ENCODE measurements at places on chromosomes 7 and 10.

GRCh38 chr10:99698504-99699080 is 33.3 kb downstream of the COX15 start:
- no peak for DNase-seq

DNA sequence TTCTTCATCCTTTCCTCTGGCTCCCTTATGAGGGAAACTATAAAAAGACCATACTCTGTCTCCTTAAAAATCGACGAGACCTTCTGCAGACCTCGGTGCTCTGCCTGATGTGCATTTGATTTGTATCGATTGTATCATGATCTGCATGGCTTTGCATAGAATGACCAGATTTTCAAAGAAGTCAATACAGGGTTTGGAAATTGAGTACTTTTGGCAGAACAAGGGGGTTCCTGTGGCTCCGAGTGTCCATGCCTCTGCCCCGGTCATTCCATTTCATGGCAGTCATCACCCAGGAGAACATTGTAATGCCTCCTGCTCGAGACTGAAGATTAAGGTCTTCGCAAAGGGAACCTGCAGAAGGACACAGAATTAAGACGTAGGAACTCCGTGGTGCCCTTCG is 685 bp downstream of the CASP2 start:
- no peak for DNase-seq

DNA sequence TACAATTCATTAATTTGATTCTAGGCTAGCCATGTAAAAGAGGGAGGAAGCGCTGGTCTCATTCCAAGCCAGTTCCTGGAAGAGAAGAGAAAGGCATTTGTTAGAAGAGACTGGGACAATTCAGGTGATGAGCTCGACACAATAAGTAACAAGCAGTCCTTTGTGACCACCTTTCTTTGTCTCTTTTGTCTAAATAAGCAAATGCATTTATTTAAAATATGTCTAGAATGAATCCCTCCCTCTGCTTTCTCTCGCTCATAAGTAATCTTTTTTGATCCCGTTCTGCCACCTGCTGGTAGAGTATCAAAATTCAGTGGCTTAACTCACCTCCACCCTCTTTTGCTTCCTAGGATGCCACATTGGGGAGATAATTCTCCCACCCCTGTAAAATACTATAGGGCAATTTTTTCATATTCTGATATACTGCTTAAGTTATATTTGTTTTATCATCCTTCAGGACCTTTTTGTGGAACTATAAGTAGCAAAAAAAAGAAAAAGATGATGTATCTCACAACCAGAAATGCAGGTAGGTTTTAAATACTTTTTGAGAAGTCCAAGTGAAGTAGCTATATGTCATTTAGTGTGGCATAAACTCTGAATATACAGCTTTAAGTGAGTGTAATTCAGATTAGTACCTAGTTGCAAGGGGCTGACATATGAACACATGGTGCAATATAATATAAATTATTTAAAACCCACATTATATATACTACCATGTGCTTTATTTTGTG is 91.5 kb downstream of the GSDME start:
- DNase-seq, result no peak

GRCh38 chr10:4217653-4218052 is 432.6 kb upstream of the KLF6 start:
- DNase-seq, result no peak

DNA sequence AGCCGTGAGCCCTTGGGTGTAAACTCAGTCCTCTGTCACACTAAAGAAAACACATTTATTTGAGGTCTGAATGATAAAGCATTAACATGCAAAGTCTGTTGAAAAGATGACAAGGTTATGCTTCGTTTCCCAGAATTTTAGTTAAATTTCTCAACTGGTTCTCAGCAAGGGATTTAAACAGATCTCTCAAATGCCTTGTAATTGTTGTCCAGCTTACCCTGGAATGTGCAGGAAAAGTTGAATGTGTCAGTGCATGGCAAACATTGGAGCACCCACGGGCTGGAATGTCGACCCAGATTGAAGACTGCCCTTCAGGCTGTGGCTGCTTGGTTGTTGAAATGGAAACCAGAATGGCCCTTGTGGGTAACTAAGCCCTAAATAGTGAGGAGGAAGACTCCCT is 191.8 kb downstream of the TRIL start:
- DNase-seq, result no peak

DNA sequence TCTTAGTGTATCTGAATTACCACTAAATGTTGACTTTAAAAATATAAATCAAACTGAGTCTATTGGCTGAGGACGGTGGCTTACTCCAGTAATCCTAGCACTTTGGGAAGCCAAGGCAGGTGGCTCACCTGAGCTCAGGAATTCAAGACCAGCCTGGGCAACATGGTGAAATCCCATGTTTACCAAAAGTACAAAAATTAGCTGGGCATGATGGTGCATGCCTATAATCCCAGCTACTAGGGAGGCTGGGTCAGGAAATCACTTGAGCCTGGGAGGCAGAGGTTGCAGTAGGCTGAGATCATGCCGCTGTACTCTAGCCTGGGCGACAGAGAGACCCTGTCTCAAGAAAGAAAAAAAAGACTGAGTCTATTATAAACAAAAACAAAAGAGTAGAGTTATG is 106.5 kb upstream of the RSU1 start:
- DNase-seq, result no peak

- DNase-seq, result no peak
Measured at GRCh38 chr10:111648046-111648445, 535.5 kb downstream of the GPAM start.

DNA sequence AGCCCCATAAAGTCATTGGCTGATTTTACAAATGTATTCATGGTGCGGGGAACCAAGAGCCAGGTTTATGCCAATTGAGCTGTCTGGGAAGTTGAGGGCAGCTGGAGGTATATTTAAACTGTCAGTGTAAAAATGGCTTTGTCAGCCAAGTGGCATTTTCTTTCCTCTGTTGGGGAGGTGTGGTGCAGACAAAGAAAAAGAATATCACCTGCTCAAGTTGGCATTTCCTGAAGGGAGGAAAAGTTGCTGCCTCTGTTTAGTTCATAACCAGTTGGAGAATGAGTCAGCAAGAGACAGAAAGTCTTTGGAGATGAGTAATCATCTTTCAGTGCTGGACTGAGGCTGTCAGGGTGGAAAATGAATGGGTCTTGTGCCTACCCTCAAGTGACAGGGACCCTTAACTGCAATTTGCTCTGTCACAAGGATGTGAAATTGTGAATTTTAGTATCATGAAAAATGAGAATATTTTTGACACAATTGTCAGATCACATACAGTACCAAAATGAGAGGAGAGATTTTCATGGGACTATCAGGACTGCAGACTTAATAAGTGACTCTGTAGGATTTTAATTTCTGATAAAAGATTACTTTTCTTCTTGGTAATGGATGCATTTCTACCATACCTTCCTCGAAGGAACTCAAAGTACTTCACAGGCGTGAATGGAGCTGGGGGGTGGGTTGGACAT is 137.3 kb downstream of the ANLN start:
- DNase-seq, result no peak

DNA sequence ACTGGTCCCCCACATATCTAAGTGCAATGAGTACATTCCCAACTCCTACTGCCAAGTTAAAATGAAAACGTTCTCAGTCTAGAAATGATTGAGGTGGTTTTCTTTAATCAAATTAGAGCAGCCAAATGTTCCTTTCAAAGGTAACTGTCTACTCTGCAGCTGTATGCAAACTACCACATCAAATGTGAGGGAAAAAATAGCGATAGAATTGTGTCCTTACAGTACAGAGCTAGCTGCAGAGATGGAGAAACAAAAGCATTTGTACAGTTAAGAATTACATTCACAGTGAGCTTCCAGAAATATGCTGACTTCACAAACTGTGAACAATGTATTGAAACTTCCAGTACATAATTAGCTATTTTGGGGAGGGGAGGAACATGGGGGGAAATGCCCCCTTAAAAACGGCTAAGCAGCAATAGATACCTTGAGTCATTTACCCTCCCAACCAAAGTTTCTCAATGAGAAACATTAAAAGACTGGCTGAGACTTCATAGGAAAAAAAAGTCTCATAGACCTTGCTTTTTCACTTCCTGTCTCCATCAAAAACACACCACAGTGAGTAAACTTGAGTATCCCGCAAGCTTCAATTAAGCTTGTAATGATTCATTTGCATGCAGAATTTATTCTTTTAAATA is 22.9 kb downstream of the CDK6 start:
- no peak for DNase-seq

DNA sequence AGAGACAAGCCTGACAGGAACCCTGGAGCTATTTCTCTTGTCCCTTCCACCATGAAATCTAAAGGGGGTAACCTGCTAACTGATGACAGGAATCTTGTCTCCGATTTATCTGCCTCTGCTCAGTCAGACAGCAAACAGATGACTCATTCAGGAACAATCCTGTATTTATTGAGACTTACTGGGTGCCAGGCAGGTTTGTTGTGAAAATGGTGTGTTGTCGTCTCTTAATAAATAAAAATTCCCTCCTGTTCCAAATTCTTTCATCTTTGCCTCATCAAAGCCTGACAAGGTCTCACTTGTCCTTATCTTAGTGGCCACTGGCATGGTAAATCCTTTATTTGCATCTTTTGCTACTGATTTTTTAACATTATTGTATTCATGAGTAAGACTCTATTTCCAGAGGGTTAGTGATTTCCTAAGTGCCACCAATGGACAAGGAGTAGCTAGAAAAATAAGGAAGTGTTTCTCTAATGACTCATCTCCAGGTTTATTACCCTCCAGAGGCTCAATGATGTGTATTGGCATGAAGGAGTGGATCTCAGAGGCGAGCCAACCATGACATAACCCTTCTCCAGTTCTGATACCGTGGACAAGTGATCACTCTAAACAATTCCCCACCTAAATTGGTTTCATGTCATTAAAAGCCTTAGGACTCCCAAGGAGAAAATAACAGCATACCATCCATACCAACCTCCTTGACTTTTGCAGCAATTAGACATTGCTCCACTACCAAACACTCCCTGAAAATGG is 724.0 kb downstream of the GRID1 start:
- DNase-seq, result no peak

DNA sequence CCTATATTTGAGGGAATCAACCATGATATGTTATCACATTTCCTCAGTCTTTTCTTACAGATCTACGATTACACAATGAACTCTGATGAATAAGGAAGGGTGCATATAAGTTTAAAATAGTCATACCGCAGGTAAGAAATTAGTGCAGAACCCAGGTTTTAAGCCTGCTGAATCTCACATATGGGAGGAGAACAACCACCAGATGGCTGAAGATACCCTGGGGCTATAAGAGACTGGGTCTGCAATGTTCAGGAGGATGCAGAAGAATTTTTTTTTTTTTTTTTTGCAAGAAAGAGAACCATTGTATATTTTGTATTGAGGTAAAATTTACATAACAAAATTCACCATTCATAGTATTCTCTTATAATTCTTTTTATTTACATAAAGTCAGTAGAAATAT is 372.3 kb upstream of the MYO3A start:
- no peak for DNase-seq

GRCh38 chr10:104255311-104255981 is 754 bp downstream of the GSTO1 start:
- peak; percentile 27 for DNase-seq

- no peak for DNase-seq
Measured at GRCh38 chr7:109967406-109967805, 1123.5 kb upstream of the LRRN3 start.

GRCh38 chr7:127347567-127348246 is 44.8 kb downstream of the ZNF800 start:
- DNase-seq, result peak; percentile 24

- no peak for DNase-seq
Measured at GRCh38 chr10:99329554-99330346, 594 bp downstream of the CNNM1 start.

DNA sequence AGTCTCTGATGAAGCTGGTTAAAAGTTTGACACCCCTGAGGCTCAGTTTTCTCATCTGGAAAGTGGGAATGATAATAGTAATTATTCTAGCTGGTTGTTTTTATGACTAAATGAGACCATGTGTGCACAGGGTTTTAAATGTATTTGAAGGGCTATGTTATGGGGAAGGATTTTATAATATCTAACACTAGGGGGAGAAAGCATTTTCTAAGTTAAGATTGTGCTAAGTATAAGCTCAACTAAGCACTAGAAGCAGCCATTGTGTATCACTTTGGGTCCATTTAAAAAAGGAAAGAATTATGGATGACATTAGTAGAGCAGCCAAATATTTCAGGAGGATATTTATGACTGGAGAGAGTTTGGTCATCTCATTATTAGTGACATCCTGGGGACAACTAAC is 49.5 kb upstream of the CREB5 start:
- DNase-seq, result no peak

DNA sequence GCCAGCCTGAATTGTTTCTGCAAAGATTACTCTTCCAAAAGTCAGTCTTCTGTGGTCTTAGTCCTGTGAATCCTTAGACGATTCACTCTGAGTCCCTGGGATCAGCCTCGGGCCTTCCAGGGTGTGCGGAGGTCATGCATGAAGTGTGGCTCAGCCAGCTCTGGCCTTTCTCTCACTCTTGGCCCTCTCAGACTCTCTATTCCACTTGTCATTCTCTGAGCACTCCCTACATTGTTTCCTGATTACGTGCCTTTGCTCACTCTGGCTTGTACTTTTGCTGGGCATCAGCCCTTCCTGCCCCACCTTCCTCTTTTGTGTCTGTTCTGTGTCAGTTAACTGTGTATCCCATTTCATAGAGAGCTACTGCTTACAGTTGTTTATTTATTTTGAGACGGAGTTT is 36.0 kb downstream of the CCNY start:
- no peak for DNase-seq

GRCh38 chr10:119025776-119026175 is 3.7 kb upstream of the NANOS1 start:
- DNase-seq, result no peak

DNA sequence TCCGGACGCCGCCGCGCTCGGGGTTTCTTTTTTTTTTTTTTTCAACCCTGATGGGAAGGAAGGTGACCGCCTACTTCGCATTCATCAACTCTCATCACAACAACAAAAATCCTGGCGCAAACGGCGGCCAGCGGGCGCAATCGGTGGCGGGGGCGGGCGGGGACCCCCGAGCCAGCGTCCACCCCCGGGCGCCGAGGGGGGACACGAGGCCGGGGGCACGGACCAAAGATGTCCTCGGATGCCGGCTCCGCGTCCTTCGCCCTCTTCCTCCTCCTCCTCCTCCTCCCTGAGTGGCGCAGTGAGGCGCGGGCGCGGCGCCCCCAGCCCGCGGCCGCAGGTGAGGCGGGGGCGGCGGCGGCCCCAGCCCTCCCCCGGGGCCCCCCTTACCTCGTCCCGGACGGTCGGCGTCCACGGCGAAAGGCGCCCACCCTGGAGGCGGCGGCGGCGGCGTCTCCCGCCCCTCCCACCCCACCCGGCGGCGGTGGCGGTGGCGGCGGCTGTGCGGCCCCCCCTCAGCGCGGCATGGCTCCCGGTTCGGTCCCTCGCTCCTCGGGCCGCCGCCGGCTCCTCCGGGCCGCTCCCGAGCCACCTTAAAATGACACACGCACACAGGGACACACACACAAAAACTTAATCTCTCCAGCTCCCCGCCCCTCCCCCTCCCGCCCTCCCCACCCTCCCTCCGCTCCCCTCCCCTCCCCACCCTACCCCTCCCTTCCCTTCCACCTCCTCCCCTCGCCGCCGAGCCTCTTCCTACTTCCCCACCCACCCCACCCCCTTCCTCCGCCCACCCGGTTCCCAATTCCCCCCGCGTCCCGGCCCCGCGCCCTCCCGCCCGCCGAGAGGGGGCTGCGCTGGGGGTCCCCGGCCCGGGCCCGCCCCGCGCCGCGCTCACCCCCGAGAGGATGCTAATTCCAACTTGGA is at the start of gene CTBP2:
TSS of gene CTBP2 (minus strand) at position 632 of the 924 bp plus-strand sequence.
- DNase-seq, result no peak

Measured in caudate nucleus (tissue), 63 donors.